ENCODE measurements at places on chromosomes 16 and 17.

DNA sequence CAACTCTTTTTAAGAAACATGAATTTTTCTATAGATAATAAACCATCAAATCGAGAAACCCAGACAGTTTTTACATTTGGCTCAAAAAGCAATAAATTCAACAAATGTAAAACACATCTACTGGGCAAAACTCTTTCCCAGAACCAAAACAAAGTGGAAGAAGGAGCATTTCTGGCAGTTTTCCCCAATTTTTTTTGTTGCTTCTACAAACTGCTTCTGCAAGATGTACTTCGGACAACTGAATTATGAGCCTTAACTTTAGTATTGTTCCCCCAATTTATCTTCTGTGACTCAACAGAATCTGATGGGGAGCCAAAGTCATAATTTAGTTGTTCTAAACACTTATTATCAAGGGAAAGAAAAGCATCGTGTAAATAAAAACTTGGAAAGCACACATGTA lies 1047.2 kb downstream of the CDH11 start:
- DNase-seq, result no peak

GRCh38 chr17:35243561-35244340 lies 879 bp downstream of the SLFN5 start:
- DNase-seq, result peak; percentile 25

DNA sequence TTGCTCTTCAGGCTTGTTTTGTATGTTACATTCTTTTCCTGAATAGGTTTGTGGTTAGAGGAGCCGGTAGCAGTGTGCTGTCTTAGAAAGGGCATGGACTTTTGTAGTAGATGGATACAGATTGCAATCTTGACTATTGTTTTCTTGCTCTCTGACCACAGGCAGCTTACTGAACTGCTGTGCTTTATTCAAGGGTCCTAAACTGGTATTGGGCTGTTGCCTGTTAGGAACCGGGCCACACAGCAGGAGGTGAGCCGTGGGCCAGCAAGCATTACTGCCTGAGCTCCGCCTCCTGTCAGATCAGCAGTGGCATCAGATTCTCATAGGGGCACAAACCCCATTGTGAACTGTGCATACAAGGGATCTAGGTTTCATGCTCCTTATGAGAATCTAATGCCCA lies 373.9 kb downstream of the CPPED1 start:
- no peak for DNase-seq

DNA sequence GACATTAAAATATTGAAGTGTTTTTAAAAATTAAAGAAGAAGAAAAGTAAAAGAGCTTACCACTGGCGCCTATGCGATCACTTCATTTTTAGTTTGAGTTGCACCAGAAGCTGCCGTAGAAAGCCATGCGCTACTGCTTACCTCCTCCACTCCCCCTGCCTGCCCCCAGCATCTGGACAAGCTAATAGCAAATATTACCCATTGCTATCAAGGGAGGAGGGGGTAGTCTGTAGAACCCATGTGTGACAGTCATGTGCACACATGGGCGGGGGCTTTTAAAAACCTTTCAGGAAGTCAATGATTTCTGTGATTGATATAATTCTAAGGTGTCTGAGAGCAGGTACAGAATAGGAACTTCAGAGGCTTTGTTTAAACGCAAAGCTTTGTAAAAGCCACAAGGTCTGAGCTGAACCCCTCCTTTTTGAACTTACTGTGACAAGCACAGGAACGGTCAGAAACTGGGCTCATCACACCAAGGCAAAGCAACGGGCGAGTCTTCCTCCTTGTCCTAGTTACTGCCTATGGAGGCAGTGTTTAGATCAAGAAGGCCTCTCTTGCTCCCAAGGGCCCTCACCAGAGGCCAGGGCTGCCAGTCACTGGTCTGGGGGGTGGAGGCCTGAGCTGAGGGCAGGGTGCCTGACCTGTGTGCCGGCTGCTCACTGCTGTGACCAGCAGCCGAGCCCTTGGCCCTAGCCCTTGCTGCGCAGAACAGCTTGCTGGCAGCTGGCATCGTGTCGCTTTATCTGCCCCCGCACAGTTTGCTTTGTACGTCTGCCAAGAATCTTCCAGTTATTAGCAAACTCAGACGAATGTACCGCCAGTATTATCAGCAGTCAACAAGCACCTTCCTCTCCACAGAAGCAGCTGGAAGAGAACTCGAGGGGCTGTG lies 15.0 kb downstream of the GINS2 start:
- no peak for DNase-seq

GRCh38 chr17:15048933-15049794 lies 216.0 kb downstream of the PMP22 start:
- no peak for DNase-seq

DNA sequence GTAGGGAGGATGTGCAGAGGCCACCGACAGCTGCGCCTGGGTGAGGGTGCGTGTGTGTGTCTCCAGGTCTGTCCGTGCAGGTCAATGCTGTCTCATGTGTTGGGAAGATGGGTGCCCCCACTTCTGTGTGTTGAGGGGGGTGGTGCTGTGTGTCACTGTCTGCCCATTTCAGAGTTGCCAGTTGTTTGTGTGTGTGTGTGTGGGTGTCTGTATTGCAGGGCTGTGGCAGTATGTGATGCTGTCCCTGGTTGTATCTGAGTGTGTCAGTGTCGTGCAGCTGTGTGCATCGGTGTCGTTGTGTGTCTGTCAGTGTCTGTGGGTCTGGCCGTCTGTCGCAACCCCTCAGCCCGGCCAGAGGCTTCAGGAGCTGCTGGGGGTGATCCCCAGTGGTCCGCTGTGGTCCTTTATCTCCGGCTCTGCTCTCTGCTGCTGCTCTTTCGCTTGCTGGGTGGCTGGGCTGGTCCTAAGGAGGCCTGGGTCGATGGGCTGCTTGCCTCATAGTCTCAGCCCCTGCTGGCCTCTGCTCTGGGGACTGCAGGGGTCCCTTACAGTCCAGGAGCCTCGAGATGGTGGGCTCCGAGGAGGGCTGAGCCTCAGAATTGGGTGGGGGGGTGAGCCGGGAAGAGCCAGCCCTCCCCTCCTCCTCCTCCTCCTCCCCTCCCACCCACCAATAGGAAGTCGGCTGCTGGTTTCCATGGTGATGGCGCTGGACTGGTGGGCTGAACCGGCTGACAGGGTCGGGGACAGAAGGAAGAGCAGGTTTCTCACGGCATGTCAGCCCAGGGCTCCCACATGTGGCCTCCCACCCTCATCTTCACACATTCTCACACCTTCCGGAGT lies at the start of gene TSPOAP1:
Gene TSPOAP1 (minus strand): TSS at position 601 of the 840 bp plus-strand sequence. CDS start 875 bp downstream, outside the sequence.
- no peak for DNase-seq

DNA sequence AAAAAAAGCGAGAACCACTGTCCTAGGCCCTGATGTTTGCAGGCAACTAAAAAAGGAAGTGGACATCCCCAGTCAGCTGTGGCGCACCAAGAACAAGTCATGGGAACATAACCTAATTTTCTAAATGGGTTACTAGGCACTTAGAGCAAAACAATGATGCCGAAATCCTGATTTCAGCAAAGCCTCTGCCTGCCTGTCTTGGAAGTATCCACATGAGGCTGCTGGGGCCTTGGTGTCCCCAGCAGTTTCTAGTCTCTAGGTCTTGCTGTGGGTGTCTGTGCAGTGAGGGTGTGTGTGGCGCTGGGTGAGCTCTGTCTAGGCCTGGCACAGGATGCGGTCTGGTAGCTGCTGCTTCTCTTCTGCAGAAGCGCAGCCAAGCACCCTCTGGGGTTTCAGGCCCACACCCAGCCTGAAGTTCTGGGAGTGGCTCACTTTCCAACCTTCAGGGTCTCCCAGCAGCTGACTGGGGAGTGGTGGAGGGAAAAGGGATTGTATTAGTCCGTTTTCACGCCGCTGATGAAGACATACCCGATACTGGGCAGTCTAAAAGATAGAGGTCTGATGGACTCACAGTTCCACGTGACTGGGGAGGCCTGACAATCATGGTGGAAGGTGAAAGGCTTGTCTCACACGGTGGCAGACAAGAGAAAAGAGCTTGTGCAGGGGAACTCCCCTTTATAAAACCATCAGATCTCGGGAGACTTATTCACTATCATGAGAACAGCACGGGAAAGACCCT lies 21.1 kb downstream of the STH start:
- no peak for DNase-seq

- peak; percentile 85 for DNase-seq
Measured at GRCh38 chr17:49851387-49852291, 3.8 kb upstream of the TAC4 start.

- peak; percentile 98 for DNase-seq
Measured at GRCh38 chr17:79201536-79202227, 127.1 kb downstream of the ENGASE start.

GRCh38 chr16:11452746-11453389 lies 107.6 kb downstream of the RMI2 start:
- no peak for DNase-seq

- DNase-seq, result no peak
Measured at GRCh38 chr16:79347277-79347676, 253.3 kb downstream of the MAF start.

GRCh38 chr17:13513039-13513405 lies 88.7 kb downstream of the HS3ST3A1 start:
- no peak for DNase-seq

GRCh38 chr17:18314059-18314730 lies 599 bp downstream of the TOP3A start:
- DNase-seq, result no peak

DNA sequence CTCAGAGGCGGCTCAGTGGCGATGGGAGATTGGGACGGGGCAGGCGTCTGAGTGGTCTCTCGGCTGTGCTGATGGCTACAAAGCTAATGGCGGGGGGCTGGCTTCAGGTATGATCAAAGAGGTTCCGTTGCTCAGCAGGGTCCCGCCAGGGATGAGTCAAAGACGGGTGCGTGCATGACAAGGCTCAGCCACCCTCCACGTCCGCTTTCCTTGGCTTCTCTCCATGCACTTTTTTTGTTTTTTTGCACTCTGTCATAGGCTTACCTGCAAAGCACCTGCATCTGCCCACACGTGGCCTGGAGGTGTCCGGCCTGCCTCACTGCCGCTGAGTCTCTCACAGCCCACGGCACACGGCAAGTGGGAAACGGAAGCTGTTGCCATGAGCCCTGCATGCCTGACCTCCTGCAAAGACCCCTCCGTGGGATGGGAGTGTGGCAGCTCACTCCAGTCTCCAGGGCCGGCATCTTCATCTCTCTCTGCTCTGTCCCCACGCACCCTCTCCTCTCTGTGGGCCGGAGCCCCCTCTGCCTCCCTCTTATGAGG lies 85.5 kb upstream of the ZNF469 start:
- DNase-seq, result no peak

DNA sequence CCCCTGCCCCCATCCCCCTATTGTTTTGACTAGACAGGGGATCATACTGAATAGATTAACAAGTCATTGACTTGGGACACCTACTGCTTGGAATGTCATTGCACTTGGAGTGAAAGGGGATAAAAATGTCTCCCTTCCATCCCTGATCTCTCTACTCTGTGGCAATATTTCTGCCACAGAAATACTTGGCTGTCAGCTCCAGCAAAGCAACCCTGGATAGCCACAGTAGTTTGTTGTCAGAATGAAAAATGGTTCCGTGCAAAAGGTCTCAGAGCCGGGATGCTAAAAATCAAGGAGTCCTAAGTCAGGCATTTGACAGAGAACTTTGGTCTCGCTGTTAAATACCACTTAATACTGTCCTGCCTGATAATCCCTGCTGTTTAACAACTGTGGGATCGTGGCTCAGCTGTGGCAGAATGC lies 722.0 kb upstream of the SOX9 start:
- DNase-seq, result no peak

DNA sequence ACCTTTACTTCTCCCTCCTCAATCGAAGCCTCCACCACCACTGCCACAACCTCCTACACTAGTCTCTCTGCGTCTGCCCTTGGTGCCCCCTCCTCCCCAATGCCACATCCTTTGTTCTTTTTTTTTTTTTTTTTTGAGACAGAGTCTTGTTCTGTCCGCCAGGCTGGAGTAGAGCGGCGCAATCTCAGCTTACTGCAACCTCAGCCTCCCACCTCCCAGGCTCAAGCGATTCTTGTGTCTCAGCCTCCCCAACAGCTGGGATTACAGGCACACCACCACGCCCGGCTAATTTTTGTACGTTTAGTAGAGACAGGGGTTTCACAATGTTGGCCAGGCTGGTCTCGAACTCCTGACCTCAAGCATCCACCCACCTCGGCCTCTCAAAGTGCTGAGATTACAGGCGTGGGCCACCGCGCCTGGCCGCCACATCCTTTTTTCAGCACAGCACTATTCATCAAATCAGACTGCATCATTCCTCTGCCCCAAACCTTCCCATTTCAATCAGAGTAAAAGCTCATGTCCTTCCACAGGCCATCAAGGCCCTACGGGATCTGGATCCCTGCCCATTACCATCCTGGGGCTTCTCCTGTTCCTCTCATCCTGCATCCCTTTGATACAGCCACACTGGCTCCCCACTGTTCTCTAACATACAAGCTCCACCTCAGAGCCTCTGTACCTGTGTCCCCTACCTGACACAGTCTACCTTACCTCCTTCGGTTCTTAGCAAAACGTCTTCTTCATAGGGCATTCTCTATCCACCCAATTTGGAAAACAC lies 2.0 kb downstream of the KLHL11 start:
- DNase-seq, result no peak

DNA sequence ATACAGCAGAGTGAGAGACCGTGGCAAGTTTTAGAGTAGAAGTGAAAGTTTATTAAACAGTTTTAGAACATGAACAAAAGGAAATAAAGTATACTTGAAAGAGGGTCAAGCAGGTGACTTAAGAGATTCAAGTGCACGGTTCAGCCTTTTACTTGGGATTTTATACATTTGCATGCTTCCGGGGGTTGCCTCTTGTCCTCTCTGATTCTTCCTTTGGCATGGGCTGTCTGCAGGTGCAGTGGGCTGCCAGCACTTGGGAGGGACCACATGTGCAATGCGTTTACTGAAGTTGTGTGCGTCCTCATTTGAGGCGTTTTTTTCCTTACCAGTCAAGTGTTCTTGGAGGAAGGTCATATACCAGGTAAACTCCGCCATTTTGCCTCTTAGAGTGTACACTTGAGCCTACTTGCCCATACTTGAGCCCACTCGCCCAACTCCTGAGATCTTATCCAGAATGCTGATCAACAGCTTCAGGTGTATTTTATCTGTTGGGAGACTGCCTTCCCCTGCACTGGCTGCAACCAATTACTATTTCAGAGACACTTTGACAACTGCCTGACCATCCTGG lies 195.2 kb downstream of the IRX5 start:
- DNase-seq, result no peak

DNA sequence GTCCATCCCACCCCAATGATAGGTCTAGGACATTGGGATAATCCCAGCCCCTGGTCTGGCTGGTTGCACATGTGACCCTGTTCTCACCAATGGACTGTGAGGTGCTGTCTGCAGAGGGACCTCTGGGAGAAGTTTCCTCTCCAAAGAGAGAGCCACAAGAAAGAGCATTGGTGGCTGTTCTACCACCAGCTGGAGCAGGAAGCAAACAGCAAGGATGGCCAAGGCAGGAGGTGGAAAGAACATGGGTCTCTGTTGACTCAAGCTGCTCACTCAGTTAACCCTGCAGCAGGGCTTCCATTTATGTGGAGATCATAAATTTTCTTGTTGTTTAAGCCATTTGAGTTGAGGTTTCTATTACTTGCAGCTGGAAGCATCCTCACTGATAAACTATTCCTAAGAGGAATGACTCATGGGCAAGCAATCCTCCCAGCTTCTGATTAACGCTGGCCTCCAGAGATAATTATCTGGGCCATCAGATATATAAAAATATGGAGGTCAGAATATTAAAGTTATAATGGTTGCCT lies 52.6 kb downstream of the CYB5B start:
- peak; percentile 47 for DNase-seq

- DNase-seq, result no peak
Measured at GRCh38 chr16:57508035-57508425, 21.7 kb upstream of the DOK4 start.
